ENCODE measurements at places on chromosomes 3 and 15.

GRCh38 chr3:94946683-94947082 is 883.8 kb downstream of the NSUN3 start:
- DNase-seq, result no peak

DNA sequence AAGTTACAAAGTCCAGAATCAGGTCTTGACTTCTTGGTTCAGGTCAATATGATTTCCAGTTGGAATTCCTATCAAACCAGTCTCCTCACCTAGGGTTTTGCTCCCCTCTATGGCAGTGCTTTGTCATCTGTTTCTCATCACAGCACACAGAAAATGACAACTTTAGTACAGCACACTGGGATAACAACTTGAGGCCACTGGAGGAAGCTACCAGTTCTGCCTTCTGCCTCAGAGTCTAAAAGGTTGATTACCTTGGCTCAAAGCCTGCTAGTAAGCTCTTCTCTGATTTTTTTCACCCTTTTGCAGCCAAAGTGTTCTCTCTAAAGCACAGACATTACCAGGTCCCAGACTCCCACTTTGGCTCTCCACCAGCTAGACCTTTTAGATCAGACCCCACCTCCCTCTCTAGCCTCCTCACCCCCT is 24.8 kb upstream of the TRIM59 start:
- DNase-seq, result peak; percentile 9

GRCh38 chr3:47473391-47473790 is 2.4 kb downstream of the SCAP start:
- DNase-seq, result no peak

DNA sequence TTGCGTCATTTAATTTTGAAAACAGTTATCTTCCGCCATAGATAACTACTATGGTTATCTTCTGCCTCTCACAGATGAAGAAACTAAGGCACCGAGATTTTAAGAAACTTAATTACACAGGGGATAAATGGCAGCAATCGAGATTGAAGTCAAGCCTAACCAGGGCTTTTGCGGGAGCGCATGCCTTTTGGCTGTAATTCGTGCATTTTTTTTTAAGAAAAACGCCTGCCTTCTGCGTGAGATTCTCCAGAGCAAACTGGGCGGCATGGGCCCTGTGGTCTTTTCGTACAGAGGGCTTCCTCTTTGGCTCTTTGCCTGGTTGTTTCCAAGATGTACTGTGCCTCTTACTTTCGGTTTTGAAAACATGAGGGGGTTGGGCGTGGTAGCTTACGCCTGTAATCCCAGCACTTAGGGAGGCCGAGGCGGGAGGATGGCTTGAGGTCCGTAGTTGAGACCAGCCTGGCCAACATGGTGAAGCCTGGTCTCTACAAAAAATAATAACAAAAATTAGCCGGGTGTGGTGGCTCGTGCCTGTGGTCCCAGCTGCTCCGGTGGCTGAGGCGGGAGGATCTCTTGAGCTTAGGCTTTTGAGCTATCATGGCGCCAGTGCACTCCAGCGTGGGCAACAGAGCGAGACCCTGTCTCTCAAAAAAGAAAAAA is 1.2 kb downstream of the B2M start:
- DNase-seq, result peak; percentile 84

GRCh38 chr15:65963911-65964482 is 94.7 kb downstream of the RAB11A start:
- no peak for DNase-seq

DNA sequence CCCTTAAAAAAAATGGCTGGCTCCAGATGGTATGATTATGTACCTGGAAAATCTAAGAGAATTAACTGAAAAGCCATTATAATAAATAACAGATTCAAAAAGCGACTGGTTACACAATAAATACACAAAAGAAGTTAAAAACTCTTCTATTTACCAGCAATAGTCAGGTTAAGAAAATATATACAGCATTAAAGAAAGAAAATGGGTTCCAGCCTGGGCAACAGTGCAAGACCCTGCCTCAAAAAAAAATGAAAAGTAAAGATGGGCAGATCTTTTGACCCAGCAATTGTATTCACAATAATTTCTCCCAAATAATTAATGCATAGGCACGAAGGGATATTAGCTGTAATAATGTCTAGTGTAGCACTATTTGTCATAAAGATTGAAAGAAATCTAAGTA is 8.7 kb downstream of the TBC1D5 start:
- no peak for DNase-seq

GRCh38 chr3:14980689-14981088 is 33.3 kb downstream of the NR2C2 start:
- no peak for DNase-seq

DNA sequence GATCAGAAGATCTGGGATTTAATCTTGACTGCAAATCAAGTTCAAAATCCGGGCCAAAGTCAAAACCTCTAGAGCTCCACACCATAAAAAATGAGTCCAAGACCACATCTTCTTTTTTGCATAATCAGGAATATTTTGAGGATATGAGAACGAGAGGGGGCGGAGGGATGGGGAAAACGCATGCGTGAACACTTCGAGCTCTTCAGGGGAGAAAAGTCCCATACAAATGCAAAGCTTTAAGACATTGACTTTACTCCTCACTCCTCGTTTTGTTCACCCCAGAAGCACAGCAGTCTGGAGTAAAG is 68.2 kb downstream of the SUMF1 start:
- no peak for DNase-seq

DNA sequence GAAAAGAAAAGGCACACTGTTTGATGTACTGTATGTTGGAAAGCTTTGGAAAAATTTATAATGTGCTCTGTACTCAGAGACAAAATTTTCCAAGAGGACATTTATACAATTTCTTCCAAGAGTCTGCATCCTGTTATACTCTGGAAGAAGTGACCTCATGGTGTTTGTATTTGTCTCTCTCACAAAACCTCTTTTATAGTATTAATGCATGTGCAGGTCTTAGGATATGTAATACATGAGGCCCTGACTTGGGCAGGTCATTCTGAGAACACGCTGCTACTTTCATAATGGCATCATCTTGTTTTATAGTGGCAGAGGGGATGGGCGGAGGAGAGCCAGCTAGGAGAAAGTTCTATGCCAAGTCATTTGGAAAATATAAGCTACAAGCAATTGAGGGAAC is 72.0 kb upstream of the P3H2 start:
- DNase-seq, result no peak

DNA sequence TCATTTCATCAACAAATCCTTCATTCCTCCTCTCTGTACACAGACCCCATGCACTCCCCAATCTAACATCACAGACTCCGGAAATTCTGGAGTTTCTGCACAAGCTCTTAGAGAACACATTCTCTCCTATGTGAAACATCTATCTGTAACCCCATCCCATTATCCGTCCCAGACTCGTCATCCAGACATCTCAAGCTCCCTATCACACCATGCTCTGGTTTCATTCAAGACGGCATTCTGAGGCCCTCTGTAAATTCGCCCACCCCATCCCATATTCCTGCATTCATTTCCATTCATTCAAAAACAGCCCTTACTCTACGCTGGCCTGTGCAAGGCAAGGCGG is 575 bp downstream of the LEO1 start:
- DNase-seq, result no peak

- no peak for DNase-seq
These were observed 3.5 kb upstream of the ZFAND6 start for GRCh38 chr15:80055933-80056332.

GRCh38 chr3:31880482-31881078 is 100.5 kb downstream of the OSBPL10 start:
- peak; percentile 79 for DNase-seq

GRCh38 chr15:83194528-83194927 is 13.1 kb downstream of the HDGFL3 start:
- no peak for DNase-seq

DNA sequence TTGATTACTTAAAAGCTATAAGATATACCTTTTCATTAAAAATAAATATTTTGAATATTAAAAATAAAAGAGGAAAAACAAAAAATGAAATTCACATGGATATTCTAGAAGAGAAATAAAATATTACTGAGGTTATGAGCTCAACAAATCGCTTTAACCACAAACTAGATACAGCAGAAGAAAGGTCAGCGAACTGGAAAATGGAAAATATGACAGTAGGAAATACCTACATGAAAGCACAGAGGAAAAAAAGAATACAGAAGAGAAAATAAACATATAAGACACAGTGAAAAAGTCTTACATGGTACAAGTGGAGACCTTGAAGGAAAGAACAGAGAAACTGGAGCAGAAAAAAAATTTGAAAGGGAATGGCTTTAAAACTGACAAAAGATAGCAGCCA is 33.2 kb downstream of the SCAPER start:
- DNase-seq, result no peak

- DNase-seq, result peak; percentile 81
These were observed 183.3 kb upstream of the LRRC3B start for GRCh38 chr3:26438981-26439884.

- peak; percentile 24 for DNase-seq
These were observed 59.2 kb downstream of the PIAS1 start for GRCh38 chr15:68113273-68113672.

GRCh38 chr15:84398763-84399701 is 163.5 kb downstream of the GOLGA6L4 start:
- no peak for DNase-seq

DNA sequence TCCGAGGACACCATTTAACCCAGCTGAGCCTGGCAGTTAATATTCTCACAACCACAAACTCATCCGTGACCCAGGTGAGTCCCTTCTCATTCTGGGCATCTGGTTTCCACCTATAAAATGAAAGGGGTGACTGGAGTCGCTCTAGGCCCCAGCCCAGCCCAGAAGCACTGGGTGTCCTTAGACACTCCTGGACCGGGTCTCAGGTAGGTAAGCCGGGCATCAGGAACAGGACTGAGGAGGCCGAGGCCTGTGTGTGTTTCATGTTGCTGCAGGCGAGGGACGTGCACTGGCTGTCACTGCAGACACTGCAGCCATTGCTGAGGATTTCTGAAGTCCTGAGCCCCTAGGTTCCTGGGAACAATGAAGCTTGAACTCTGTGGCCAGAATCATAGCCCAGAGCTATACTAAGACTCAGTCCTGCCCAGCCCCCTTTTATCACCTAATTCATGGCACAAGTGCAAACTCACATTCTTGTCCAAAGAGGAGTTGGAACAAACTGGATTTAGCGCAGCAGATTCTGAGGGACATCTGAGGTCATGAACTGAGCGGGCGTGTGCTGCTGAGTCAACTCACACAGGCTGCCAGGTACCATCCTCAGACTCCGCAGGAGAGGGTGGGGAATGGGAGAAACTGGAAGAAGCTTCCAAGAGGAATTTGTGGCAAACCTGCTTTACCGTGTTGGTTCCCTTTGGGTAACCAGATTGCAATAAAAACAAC is 184.9 kb downstream of the FAM43A start:
- peak; percentile 94 for DNase-seq

DNA sequence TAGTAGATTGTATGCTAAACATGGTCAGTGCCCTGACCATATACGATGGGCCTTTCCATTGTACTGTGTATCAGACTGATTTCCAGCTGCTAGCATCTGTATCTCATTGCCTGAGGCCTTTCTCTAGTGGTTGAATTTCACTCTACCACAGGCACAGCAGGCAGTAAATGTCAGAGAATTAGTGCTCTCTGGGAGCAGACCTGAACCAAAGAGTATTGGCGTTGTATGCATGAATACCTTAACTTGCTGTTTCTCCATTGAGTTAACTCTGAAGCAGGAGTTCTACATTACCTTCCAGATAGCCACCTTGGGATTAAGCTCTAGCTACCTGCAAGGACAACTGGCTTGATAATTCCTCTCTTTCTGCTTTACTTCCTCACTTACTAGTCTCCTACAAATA is 439.2 kb upstream of the EPHA3 start:
- no peak for DNase-seq

- DNase-seq, result peak; percentile 76
These were observed 484.4 kb upstream of the TPRG1 start for GRCh38 chr3:188687389-188687788.

DNA sequence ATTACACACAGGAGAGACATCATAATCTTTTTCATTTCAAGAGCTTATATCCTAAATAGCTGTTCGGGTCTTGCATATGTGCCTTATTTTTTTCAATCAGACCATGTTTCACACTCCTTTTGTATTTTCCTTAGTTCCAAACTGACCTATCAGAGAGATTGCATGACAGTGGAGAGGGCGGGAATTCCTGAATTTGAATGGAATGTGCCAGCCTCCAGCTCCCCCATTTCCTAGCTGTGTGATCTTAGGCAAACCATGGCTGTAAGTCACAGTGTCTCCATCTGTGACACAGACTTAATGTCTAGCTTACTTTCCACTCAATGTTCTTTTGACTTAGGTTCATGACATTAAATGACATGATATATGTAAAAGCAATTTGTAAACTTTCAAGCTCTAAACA is 62.0 kb upstream of the CSTA start:
- no peak for DNase-seq

GRCh38 chr15:48143856-48144255 is 23.1 kb downstream of the SLC24A5 start:
- peak; percentile 19 for DNase-seq

GRCh38 chr3:52245322-52246263 is at the start of gene PPM1M:
Gene PPM1M (plus strand): TSS chr3:52245759. CDS start chr3:52245825, 66 bp downstream.
- DNase-seq, result peak; percentile 38

DNA sequence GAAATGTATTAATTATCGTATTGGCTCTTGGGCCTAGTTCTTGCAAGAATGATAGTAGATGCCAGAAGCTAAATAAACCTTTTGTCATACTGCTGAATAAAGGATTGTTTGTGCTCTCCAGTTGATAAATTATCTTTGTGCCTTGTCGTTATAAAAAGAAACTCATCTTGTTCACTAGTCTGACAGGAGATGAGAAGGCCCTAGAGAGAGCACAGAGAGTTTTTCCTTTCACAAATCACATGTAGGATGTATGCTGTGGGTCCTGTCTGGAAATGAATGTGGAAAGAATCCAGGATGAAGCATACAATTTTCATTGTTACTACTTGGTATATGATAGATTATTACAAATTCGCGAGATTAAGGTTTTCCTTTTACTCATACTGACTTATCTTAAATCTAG is 113.0 kb downstream of the NLGN1 start:
- DNase-seq, result no peak

DNA sequence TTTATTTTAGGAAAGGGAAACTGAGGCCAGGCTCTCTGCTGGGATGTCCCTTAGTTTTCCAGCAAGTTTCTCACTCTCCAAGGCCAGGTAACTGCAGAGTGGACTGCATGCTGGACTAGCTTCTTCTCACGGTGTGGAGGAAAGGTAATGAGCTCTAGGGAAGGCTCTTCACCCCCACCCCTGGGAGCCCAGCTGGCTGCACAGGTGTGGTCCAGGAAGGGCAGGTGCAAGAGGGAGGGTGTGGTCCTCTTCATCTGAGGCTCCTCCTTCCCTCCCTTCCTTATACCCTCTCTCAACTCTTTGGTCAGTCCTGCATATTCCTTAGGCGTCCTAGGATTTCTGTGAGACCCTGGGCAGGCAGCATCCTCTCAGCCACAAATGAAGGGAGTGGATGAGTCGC is 33.9 kb downstream of the RNU5B-1 start:
- no peak for DNase-seq

DNA sequence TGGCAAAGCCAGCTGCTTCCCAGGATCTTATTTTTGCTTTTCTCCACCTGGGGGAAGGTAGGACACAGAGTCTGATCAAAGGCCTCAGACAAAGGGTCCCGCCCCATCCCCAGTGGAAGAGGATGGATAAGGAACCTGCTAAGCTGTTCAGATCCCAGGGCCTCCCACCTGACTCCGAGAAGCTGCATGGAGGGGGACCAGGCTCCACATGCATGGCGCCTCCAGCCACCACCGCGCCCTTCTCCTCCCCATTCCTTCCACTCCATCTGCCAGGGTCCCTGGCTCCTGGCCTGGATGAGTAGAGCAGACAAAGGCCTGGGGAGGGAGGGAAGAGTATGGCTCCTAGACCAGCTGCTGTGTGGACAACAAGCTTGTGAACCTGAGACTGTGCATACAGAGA is 20.0 kb upstream of the CRABP1 start:
- DNase-seq, result no peak

Measured in MCF 10A (cell line).